ENCODE measurements at places on chromosomes 1 and 21. TPM values are rescaled to one million over a fixed set of nuclear protein-coding genes. Genes with fewer than 3 reads are reported as not detected.

OR14A16 gene
- total RNA-seq, result not detected

TNFRSF8 gene
- total RNA-seq, result 0.30 TPM

DNA sequence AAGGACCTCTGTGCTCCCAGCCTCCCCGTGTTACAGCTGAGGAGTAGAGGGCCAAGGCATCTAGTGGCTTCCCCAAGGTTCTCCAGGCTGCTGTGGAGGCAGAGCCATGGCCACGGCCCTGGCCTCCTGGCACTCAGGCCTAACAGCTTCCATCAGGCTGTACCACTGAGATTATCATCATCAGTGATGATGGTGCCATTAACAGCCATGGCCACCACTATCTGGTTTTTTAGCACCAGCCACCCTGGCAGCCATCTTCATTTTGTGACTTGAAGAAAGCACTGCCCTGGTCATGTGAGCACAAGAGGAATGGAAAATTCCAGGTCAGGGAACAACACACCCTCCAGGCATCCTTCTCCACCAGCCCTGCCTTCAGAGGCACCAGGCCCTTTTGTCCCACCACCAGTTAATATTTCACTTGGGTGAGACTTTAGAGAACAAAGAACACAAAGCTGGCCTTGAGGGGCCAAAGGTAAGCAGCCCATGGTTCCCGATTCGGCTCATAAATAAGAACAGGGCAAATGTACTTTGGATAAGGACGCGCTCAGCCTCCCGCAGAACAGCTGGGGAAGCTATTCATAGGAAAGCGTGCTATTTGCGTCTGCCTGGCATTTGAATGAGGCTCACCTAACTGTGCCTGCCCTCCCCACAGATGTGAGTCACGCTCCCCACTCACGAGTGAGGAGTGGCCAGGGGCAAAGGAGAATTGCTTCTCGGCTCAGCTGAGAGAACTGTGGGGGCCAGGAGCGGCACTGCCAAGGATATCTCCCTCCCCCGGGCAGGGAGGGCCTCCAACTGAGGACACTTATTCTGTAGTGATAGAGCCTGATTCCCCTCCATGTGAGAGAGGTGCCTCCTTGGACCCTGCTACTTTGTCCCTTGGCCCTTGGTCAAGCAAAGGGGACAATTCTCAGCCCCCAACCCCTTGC lies 95.6 kb downstream of the CD58 start:
- DNase-seq, result peak; percentile 79

- DNase-seq, result no peak
Observed at GRCh38 chr1:172867216-172867818, 183.4 kb downstream of the TNFSF18 start.

- DNase-seq, result no peak
Observed at GRCh38 chr21:38709876-38710275, 95.9 kb upstream of the ETS2 start.

- no peak for DNase-seq
Observed at GRCh38 chr1:15449567-15449966, 7.0 kb upstream of the CELA2A start.
